ENCODE measurements at places on chromosomes 5 and 9. TPM values are rescaled to one million over a fixed set of nuclear protein-coding genes. Genes with fewer than 3 reads are reported as not detected.

The GRM6 gene
- not detected for polyA plus RNA-seq

DNA sequence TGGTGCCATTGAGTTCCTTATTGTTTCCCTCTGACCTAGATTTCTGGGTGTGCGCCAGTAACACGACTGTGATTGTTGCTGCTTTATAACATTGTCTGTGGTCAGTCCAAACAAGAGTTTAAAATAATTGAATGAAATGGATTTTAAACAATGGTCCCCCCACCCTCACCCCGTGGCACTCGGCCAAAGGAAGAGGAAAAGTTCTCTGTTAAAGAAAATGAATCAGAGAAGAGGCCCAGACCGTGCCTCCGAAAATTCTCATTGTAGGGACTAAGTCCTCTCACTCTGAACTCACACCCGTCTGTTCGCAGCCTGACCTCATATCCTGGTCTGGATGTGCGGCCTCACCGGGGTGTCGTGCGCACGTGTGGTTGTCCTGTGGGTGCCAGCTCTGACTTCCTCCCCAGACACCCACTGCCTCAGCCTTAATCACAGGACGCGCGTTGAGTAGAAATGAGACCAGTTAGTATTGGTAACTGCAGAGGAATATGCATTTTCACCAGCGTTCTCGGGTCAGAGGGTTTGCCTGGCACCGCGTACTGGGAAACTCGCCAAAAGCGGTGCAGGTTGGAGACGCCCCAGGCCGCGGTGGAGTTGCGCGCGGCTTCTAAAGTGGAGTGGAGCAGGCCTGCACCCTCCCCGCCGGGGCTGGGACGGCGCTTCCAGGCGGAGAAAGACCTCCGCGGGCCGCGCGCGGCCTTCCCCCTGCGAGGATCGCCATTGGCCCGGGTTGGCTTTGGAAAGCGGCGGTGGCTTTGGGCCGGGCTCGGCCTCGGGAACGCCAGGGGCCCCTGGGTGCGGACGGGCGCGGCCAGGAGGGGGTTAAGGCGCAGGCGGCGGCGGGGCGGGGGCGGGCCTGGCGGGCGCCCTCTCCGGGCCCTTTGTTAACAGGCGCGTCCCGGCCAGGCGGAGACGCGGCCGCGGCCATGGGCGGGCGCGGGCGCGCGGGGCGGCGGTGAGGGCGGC lies at the start of gene ABL1:
Gene ABL1 (plus strand): TSS at position 884 of the 966 bp plus-strand sequence. CDS start 193 bp downstream, outside the sequence.
- DNase-seq = peak; percentile 85

- DNase-seq = no peak
These were observed 62.8 kb downstream of the C9orf50 start for GRCh38 chr9:129558063-129558550.

GRCh38 chr9:3954331-3955304 lies 345.2 kb downstream of the GLIS3 start:
- no peak for DNase-seq

DNA sequence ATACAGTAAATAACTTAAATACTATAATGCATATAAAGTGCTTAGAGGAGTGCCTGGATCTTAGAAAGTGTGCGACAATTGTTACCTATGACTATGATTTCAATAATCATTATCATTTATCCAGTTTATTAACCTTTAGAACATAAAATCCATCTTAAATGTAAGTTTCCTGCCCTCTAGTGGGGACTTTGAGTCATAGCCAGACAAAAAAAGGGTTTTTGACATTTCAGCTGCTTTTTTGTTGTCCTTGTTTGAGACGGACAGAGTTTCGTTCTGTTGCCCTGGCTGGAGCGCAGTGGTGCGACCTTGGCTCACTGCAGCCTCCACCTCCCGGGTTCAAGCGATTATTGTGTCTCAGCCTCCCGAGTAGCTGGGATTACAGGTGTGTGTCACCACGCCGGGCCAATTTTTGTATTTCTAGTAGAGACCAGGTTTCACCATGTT lies 9.7 kb upstream of the C9orf152 start:
- DNase-seq = no peak

- no peak for DNase-seq
These were observed 14.7 kb downstream of the ISL1 start for GRCh38 chr5:51397996-51398395.

DNA sequence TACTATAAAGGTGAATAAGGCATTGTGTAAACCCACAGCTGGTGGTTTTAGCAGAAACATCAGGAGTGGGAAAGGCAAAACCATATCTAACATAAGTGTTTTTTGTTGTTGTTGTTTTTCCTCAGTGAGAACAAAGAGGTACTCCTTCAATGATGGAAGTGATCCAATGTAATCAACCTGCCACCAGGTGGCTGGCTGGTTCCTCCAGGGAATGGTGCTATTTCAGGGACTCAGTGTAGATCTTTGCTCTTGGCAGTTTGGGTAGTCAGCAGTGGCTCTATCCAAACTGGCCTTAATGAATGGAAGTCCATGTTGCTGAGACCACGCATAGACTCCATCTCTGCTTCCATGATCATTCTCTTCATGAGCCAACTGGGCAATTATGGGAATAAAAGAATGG lies 10.8 kb downstream of the DMRTA1 start:
- DNase-seq = no peak

DNA sequence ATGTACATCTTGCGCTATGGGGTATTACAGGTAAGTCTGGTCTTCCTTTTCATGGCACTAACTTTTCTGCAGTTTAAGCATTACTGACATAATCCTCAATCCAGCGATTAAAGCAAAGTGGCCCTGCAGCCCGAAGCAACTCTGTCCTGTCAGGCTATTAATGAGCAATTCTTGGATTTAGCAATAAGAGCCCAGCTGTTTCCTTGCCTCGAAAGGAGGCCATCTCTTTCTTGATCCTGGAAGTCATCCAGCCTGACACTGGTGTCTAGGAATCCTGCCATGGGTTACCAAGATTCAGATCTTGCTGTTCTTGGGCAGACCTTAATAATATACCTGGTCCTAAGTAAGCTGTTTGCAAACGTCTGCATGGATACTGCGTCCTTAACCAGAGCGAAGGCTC lies 102.0 kb downstream of the RFK start:
- no peak for DNase-seq

DNA sequence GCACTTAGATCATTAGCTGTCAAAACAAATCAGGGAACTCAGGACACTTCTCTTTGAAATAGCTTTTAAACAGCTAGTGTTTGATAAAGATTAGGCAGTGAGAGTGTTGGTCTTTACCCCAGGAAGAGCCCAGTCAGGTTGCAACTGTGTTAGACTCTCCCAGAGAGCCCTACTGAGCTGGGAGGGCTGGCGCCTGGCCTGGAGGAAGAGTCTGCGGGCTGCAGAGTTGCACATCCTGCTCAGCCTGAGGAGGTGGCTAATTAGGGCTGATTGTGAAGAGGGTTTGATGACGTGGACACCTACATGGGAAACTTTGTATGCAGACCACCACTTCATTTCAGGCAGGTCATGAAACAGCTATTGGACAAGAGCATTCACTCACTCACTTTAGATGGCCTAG lies 112.0 kb downstream of the TMEM174 start:
- no peak for DNase-seq

All from psoas muscle (tissue), 8 donors.